Umbilical cord (tissue), 2 donors: ENCODE measurements at places on chromosomes 5 and 9.
A peak's percentile ranks its signal among the peaks of the same experiment; 100 is the strongest.

DNA sequence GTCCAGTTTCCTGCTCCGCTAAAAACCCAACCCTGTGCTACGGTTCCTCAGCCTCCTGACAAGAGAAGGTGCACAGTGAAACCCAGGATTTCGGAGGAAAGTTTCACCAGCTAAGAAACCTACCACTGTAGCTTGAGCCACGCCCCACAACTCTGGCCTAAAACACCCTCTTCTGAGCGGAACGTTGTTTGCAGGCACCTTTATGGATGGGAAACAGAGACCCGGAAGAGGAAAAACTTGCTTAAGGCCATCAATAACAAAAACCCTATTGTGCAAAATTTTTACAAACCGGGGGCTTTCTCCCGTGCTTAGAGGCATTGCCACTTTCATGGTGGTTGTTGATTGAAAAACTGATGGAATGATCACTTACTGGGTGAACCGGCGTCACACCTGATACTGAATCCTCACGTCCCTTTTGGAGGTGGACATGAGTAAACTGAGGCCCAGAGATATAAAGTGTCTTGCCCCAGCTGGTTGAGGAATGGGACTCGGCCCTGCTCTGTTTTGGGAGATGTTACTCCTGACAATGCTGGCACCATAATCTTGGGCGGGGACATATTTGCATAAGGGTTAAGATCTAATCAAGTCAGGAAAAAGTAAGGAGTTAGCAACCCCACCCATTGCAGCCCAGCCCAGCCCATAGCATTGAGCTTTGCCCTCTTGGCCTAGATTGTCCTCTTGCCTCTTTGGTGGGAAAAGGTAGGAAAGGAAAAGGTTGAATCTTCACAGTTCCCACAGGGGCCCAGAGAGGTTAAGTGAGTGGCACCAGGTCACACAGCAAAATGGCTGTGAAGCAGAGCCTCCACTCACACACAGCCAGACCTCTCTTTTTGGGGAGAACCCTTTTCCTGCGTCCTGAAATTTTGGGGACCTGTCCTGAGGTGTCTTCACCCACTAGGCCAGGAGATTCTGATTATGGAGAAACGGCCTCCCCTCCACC lies 23.2 kb upstream of the PTGS1 start:
- DNase-seq: peak; percentile 17

DNA sequence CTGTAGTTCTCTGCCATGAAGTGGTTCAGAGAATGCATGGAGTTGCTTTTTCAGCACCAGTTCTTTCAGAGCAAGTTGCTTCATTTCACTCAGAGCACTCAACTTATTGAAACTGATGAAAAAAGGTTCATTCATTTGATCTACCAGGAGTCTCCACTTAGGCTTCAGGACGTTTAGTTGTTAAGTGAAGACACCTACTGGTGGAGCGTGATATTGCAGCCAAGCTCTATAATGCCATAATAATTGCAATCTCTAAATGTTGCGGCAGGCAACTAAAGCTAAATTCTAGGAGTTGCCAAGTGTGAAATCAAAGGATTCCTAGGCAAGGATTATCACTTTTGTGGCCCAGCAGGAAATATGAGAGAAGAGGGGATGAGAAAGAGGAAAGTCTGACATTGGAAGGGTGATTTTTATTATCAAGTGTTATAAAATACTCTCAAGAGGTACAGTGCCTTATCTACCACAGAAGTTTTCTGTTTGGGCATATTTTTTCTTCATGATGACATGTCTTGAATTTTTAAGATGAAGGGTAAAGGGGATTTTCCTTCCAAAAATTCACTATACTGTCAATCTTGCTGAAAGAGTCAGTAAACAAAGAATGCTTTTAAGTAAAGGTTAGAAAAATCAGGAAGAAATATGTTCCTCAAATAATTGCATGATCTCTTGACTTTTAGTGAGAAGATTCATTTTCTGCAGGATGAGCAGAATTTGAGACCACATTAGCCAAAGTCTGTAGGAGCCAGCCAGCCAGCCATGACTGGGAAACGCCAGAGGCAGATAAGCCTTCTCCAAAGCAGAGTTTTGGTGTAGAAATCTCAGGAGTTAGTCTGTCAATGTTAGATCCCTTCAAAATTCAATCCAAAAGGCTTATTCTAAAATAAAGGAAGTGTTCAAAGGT lies 83.4 kb downstream of the SH3PXD2B start:
- no peak for DNase-seq

DNA sequence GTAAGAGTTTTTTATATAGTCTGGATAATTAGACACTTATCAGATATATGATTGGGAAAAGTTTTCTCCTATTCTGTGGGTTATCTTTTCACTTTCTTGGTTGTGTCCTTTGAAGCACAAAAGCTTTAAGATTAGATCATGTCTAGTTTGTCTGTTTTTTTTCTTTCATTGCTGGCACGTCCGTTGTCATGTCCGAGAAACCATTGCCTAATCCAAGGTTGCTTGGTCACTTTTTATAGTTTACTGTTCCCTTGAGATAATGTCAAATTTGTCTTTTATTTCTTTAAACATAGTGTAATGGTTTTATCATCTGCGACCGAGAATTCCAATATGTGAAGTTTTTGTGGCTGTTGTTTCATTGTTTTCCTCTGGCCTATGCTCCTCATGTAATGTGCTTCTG lies 28.8 kb downstream of the GARNL3 start:
- no peak for DNase-seq

GRCh38 chr9:121720311-121721057 lies 69.0 kb downstream of the DAB2IP start:
- no peak for DNase-seq

GRCh38 chr9:110623462-110624025 lies 44.0 kb upstream of the SVEP1 start:
- peak; percentile 72 for DNase-seq

GRCh38 chr5:107294211-107294550 lies 376.6 kb downstream of the EFNA5 start:
- DNase-seq: no peak

DNA sequence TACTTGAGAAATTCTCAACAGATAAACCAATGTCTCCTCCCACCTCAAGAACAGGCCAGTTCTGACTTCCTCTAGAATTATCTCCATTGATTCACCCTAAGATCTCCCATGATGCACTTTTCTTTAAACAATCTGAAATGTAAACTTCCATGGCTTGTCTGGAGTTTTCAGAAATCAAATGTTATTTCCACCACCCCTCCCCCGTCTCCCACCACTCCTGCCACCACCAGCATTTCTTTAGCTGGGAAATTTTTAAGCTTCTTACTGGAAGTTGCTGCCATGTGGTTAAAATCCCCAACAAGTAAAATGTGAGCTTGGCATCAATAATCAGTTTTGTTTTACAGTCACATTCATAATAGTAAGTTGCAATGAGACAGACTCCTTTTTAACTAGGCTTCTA lies 32.8 kb upstream of the BASP1 start:
- DNase-seq: no peak

- no peak for DNase-seq
These were observed 1485.0 kb upstream of the CDH9 start for GRCh38 chr5:28523416-28523815.

GRCh38 chr9:113154471-113154870 lies 3.7 kb downstream of the SLC31A2 start:
- DNase-seq: no peak

DNA sequence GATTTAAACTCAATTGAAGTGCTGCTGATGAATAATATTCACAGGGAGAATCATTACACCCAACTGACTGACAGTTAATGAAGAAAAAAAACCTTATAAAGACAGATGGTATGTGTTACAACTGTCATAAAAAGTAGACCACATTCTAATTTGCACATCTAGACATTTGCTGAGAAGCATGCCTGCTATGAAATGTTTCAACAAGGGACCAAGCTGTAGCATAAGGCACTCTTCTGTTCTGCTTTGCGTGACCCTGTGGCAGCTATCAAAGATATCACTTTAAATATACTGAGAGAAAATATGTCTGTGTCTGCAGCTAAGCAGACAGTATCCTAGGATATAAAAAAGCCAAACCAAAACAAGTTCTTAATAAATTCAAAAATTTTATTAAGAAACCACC lies 153.7 kb downstream of the TMEM232 start:
- no peak for DNase-seq

- no peak for DNase-seq
These were observed 3.8 kb downstream of the FAM114A2 start for GRCh38 chr5:154034944-154035343.

DNA sequence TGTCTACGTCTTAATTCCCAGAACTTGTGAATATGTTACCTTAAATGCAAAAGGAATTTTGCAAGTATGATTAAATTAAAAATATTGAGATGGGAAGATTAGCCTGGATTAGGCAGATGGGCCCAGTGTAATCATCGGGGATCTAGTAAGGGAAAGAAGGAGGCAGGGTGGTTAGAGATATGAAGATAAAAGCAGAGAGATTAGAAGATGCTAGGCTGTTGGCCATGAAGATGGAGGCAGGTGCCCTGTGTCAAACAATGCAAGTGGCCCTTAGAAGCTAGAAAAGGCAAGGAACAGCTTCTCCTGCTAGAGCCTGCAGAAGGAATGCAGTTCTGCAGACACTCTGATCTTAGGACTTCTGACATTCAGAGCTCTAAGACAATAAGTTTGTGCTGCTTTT lies 28.8 kb upstream of the ISOC1 start:
- DNase-seq: no peak

DNA sequence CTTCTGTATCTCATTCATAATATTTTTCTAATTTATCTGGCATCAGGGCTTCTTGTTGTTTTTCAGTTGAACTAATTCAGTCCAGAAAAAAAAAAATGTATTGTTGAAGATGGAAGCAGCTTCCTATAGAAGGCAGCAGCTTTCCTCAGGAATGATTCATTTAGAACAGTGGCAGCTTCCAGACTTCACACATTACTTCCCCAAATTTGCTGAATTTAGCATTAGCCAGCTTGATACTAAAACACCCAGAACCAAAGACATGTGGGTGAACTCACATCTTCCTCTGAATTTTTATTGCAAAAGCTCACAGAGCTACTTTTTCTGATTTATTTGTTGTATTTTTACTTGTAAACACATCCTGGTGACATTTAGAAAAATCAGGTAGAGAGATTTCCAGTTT lies 53.8 kb downstream of the HCN1 start:
- no peak for DNase-seq
